ENCODE measurements at places on chromosomes 5 and 9. TPM values are rescaled to one million over a fixed set of nuclear protein-coding genes. Genes with fewer than 3 reads are reported as not detected.

- DNase-seq, result peak; percentile 58
Observed at GRCh38 chr9:86186696-86187095, 72.8 kb downstream of the C9orf153 start.

Gene RC3H2
- 56.4 TPM for total RNA-seq

Gene TICAM2
- total RNA-seq, result 1.1 TPM

Gene BARHL1
- not detected for total RNA-seq

DNA sequence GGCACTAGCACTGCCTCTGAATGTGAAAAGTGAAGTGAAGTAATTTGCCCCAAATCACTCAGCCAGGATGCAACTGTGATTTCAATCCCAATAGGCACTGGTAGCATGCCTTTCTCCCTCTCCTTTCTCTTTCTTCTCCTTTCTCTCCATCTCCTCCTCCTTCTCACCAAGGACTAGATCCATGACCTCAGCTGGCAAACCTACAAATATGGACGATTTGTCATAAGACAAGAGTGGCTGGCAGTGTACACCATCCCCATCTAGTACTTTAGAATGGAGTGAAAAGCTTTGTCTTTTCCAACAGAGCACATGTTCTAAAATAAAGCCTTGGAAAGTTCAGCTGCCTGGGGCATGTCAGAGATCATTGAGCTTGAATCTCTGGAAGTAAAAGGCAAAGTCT is 574.7 kb upstream of the CLINT1 start:
- no peak for DNase-seq

DNA sequence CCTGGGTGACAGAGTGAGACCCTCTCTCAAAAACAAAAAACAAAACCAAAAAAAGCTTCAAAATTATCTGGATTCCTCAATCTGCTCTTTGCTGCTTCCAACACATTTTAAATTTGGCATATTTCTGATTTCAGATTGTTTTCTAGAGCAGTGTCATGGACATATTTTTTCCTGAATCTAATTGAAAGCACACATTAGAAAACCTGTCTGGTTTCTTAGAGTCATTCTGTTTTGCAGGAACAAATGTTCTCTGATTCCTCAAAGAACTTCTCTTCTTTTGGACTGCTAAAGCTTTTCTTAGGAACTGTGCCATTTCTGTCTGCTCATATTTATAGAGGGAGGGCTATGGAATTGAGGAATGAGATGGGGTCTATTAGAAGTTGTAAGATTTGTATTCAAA is 81.6 kb downstream of the RAI14 start:
- no peak for DNase-seq

Gene PNPLA7
- 2.4 TPM for total RNA-seq

Gene NAIP
- 10.2 TPM for total RNA-seq

DNA sequence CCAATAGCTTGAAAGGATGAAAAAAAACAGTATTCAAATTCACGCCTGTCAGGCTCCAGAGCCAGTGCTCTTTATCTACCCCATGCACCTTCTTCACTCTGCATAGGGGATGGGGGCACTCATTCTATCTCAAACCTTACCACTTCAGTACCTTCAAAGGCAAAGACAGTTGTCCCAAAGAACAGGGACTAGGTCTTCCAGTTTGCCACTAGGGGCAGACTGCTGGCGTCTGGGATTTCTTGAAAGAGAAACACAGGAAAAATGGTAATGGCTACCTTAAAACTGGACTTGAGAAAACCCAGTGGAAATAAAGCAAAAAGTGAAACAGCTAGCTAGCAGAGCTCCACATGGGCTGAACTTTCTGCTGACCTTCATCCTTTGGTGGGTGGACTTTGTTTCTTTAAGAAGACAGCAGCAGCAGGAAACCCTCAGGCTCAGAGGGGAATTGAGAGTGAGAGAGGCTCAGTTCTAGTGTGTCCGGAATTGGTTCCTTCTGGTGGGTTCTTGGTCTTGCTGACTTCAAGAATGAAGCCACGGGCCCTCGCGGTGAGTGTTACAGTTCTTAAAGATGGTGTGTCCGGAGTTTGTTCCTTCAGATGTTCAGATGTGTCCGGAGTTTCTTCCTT is 41.0 kb upstream of the SLC36A1 start:
- DNase-seq, result peak; percentile 74

All from endodermal cell (in vitro differentiated cells).